NCI-H446 (cell line): ENCODE measurements at places on chromosomes 5 and 9.

DNA sequence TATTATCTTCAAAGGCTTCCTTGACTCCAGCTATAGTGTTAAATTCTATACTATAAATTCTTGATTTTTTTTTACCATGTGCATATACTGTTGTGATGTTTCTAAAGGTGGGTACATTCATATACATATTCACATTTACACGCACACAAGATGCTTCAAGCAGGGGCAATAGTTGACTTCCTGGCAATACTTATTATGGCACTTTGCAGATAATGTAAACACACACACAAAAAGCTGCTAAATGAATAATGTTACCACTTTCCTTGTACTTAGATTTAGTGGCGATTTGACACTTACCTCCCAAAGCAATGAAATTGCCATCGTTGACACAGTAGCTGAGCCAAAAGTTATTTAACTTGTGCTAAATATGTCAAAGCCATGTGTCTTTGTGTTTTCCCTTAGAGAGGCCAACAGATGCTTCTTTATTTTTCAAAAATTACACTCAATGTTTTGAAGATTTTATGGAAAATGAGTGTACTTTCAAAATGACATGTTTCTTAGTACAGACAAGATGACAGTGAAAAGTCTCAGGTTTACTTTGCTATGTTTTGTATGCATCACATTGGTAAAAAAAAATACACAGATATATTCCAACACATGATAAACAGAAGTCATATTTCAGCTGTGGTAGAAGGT, 12.2 kb upstream of the ERAP2 start:
- no peak for DNase-seq

GRCh38 chr9:117815948-117816347, 111.7 kb downstream of the TLR4 start:
- no peak for DNase-seq

GRCh38 chr5:62593331-62593730, 14.7 kb downstream of the LRRC70 start:
- no peak for DNase-seq

GRCh38 chr5:139667730-139668063, 19.5 kb downstream of the CXXC5 start:
- no peak for DNase-seq
